ENCODE measurements at places on chromosomes 6 and 20.

DNA sequence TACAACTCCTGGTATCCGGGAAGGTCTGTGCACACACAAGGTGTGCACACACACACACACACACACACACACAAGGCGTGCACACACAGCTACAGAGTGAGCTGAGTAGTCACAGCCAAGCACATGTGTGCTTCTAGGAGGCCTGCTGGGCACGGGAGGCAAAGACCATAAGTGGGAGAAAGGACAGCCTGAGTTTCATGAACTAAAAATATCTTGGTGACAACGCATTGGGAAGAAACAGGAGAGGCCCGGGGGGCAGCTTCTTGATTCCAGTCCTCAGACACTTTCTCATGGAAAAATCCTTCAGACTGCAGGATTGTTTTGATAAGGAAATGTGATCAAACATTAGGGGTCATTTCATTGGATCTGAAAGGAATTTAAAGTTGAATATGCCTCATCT is 2.6 kb downstream of the TRAF3IP2 start:
- no peak for DNase-seq

- peak; percentile 26 for DNase-seq
These were observed 69.8 kb upstream of the PRSS16 start for GRCh38 chr6:27177485-27178406.

- DNase-seq: no peak
These were observed 27.0 kb downstream of the RPRD1B start for GRCh38 chr20:38060536-38060935.

GRCh38 chr6:25449774-25450173 is 170.6 kb downstream of the CARMIL1 start:
- no peak for DNase-seq

- no peak for DNase-seq
These were observed 46.8 kb upstream of the SLCO4A1 start for GRCh38 chr20:62595491-62595890.

GRCh38 chr20:64196847-64197306 is 32.6 kb downstream of the MYT1 start:
- no peak for DNase-seq

- no peak for DNase-seq
These were observed 24.1 kb upstream of the SRF start for GRCh38 chr6:43146709-43147688.

DNA sequence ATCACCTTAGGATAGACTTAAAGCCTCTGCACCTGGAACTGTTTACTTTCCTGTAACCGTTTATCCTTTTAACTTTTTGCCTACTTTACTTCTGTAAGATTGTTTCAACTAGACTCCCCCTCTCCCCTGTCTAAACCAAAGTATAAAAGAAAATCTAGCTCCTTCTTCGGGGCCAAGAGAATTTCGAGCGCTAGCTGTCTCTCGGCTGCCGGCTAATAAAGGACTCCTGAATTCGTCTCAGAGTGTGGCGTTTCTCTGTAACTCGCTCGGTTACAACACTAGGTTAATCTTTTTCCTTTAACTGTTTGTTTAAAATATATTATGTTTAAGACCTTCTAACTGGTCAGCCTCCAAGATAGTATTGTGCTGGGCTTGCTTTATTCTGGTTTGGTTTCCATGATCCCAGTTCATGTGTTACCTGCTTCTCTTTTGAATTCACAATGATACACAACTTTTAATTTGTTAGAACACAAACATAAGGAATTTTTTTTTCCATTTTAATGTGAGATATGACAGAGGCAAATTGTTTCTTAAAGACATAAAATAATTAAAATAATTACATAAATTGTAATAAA is 8.7 kb upstream of the NQO2 start:
- no peak for DNase-seq

DNA sequence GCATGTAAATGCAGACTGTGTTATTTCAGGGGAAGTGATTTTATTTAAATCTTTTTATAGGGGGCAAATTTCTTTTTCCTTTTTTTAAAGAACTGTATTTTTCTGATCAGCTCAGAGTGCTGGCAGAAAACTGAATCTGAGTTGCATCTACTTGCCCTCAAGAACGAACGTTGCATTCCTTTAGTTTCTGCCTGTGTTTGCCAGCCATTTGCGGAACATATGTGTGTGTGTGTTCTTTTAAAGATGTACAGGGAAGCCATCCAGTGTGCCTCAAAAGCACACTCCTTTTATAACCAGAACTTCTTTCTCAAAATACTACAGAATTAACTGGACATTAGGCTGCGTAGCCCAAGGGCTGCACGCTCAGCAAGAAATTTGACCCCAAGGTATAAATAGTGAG is 25.8 kb upstream of the INSM1 start:
- no peak for DNase-seq

- peak; percentile 12 for DNase-seq
These were observed at the start of gene LHFPL5 for GRCh38 chr6:35804996-35805736. TSS of gene LHFPL5 (plus strand) at chr6:35805352. CDS start at chr6:35805671, 319 bp downstream.

DNA sequence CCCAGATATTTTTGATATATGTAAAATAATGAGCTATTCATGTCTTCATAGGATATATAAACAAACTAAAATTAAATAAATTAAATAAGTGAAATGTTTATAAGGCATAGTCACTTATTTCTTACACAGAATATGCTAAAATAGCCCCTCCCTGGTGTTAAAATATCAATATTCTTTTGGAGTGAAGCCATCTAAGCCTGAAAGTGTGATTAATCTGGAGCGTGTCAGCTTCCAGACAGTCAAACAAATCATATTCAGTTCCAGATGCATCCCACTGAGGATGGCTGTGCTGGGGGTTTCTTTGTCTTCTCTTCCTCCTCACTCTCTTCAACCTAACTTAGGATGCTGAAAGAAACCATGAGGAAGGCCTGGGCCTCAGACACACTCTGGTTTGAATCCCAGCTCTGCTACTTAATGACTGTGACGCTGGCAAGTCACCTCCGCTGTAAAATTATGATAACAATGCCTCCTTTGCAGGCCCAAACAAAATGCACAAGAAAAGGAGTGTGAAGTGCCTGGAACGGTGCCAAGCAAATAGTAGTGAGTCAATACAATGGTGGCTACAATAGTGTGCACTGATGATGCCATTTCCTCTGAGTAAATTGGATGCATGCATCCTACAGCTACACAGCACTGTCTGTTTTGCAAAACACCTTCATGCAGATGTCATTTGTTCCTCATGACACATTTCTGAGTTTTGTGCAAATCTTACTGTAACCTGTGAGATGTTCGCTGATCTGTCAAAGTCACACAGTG is 161.4 kb downstream of the FOXC1 start:
- DNase-seq: no peak

- DNase-seq: no peak
These were observed 10.7 kb downstream of the PTPRK start for GRCh38 chr6:128509709-128510108.

DNA sequence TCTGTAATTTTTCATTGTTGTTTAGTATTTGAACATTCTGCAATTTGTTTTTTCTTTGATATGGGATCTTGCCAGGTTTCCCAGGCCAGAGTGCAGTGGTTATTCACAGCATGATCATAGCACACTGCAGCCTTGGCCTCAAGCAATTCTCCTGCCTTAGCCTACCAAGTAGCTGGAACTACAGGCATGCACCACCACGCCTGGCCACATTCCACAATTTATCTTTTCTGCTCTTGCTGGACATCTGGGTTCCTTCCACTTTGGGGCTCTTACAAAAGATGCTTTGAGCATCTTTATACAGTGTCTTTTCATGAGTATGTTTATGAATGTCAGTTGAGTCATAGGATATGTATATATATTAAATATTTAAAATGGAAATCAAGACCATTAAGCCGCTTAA is 42.0 kb downstream of the PGM3 start:
- DNase-seq: no peak

GRCh38 chr6:119517428-119517827 is 167.9 kb upstream of the MAN1A1 start:
- no peak for DNase-seq

GRCh38 chr6:169722362-169723199 is 1.7 kb downstream of the PHF10 start:
- DNase-seq: peak; percentile 13

GRCh38 chr6:20952699-20953474 is 418.6 kb downstream of the CDKAL1 start:
- DNase-seq: no peak

DNA sequence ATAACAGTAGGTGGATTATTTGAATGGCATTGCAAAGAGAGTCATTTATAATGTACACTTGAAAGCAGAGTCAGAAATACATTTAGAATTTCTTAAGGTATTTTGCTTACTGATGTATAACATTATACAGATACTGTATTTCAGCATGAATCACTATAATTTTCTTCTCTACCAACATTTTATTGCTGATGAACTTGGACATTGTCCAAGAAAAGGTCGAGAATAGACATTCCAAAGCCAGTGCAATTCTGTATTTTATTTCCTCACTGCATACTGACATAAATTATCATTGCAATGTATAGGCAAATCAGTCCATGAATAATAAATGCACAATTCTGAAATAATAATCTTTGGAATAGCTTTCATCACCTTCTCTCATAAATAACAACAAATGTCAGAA is 1420.0 kb upstream of the EYS start:
- no peak for DNase-seq

DNA sequence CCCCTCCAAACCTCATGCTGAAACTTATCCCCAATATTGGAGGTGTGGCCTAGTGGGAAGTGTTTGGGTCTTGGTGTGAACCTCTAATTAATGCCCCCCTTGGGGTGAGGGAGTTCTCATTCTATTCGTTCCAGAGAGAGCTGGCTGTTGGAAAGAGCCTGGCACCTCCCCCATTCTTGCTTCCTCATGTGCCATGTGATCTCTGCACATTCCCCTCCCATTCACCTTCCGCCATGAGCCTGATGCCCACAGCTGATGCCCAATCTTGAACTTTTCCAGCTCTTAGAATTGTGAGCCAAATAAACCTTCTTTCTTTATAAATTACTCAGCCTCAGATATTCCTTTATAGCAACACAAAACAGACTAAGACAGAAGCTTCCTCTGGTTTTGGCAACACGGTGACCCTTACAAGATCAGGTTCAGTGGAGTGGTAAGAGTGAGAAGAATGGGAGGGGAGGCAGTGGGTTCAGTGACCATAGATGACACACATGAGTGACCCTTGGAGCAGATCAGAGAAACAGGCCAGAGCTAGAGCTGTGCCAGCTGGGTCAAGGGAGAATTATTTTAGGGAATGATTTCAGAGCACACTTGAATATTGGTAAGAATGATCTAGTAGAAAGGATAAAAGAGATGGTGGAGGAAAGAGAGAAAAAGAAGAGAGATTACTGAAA is 176.4 kb downstream of the LY86 start:
- no peak for DNase-seq

DNA sequence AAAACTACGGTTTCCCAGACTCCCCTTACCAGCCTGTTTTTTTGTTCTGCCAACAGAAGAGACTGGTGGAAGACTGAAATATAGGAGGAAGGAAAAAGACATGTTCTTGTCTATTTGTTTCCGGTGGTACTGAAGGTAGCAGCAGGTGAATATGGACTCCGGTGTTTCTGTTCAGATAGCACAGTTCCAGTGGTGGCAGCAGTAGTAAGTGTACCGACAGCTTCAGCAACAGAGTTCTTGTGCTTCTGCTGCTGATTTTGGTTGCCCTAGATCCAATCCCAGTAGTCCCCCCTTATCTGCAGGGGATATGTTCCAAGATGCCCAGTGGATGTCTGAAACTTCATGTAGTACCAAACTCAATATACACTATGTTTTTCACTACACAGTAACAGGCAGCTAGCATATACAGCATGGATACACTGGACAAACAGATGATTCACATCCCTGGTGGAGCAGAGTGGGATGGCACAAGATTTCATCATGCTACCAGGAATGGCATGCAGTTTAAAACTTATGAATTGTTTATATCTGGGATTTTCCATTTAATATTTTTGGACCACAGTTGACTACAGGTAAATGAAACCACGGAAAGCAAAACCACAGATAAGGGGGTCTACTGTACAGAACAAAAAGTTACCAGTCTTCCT is 301.8 kb downstream of the BTBD9 start:
- no peak for DNase-seq

DNA sequence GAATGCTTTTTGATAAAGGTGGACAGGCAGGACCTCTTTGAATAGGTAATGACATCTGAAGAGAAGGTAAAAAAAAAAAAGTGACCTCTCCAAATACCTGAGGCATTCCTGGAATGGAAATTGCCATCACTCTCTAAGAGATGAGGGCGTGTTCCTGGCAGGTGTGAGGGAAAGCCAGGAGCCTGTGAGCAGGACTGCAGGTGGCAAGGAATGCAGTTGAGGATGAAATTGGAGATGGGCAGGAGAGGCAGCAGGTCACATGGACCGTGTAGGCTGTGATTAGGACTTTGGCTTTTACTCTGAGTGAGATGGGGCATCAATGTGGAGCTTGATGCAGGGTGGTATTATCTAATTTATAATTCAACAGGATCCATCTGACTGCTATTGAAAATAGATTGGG is 227.4 kb downstream of the LRFN2 start:
- no peak for DNase-seq

DNA sequence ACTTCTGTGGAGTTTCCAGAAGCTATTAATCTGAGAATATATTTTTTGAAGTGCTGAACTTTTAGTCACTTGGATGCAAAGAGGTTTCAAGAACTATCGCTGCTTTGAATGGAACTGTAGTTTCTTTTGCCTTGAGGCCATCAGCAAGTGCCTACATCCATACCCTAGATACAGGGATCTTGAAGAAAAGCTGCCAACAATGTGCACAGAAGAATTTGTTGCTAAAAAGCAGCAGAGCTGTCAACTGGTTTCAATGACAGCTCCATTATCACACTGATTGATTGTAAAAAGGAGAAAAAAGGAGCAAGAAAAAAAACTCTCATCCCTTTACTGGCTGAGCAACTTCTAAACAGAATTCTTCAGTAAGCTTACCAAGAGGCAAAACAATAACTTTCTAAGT is 251.0 kb upstream of the NRSN1 start:
- no peak for DNase-seq

GRCh38 chr6:166957087-166957804 is 896 bp upstream of the RNASET2 start:
- no peak for DNase-seq

DNA sequence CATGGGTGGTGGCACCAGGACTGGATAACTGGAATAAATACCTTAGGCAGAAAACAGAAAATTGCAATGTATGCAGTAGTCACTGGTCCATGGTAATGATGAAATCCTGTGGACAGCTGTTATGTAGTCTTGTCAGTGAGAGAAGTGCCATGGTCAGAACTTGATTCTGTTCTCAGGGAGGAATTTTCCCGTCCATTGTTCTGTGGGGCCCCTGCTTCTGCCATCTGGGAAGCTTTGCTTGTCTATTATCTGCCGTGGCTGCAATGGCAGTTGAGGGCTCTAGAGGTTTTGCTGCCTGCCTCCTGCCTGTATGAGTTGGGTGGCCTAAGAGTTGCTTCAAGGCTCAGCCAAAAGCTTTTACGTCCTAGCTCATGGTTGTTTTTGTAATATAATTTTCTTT is 126.8 kb upstream of the SLC35B3 start:
- no peak for DNase-seq

DNA sequence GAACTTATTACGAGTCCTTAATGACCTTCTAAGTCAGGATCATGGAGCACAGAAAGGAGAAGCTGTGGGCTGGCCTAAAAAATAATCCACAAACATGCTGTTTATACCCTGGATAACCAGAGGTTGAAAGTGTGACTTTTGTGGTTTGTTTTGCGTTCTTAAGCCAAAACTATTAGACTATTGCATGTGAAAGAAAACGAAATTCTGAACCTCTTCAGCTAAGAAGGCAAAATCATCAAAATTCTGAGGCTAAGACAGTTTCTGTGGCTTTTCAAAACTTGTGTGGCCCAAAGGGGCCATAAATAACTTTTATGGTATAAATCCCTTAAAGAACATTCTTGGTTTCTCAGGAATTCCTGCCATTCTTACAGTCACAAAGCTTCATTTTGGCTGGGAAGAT is 251.0 kb downstream of the UST start:
- DNase-seq: no peak

GRCh38 chr6:150280703-150281102 is 88.1 kb upstream of the IYD start:
- DNase-seq: no peak
